M059J (cell line): ENCODE measurements at places on chromosomes 2 and 18. TPM values are rescaled to one million over a fixed set of nuclear protein-coding genes. Genes with fewer than 3 reads are reported as not detected.

PDE6D gene
- total RNA-seq = 61.5 and 67.0 TPM in 2 replicates

- DNase-seq = no peak
Measured at GRCh38 chr2:207933396-207934065, 91.8 kb downstream of the PLEKHM3 start.

CHST10 gene
- 12.3 and 13.7 TPM in 2 replicates for total RNA-seq

UGT1A6 gene
- total RNA-seq = 0.54 TPM in 1 of 2 replicates, not detected in the other

DNA sequence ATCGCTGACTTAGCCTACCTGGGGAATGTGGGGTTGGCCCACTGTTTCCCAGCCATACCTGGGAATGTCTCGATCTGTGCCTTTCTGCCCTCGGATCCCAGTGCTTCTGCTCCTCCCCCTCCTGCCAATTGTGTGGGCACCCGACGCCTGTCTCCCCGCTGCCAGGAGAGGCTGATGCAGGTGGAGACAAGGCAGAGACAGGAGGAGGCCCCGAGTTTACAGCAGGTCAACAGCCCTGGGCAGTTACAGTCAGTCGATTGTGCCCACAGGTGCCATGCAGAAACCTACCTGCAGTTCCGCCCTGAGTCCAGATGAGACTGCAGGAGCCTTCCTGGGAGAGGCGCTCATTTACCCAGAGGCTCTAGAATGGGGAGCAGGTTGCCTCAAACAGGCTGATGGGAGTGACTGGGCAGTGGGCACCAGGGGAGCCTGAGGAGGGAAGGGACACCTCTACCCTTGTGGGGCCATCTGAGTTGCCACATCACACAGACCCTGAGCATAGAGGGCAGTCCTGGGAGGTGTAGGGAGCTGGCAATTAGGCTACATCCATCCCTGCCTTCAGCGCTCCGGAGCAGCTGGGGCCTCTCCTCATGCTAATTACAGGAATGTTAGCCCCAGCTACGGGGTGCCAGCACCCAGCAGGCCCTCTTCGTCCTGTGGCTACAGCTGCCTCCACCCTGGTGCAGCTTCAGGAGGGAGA, 300.1 kb downstream of the NDUFA10 start:
- DNase-seq = no peak

FOXD4L1 gene
- total RNA-seq = 0.07 TPM in 1 of 2 replicates, not detected in the other

GRCh38 chr2:194826241-194826640, 830.8 kb upstream of the SLC39A10 start:
- DNase-seq = peak; percentile 52

- DNase-seq = no peak
Measured at GRCh38 chr2:160165996-160166395, 34.1 kb downstream of the ITGB6 start.

DNA sequence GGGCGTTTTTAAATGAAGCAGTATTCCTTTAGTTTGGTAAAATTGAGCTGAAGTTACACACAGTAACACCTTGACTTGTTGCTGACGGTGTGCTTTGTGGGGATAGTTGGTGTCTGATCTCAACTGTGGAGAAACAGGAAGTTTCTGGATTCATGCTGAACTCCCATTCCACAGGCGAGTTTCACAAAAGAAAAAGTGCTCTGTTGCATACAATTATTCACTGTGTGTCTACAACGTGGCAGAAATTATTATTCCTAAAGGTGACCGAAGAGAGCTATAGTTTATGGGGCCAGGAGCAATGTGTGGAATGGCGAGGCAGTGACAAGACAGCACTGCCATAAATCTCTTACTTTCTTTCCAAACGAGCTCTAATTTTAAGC, 463 bp upstream of the CABYR start:
- no peak for DNase-seq

NR4A2 gene
- 0.20 TPM in 1 of 2 replicates, not detected in the other for total RNA-seq

LDLRAD4 gene
- total RNA-seq = 1.4 and 1.9 TPM in 2 replicates

DNA sequence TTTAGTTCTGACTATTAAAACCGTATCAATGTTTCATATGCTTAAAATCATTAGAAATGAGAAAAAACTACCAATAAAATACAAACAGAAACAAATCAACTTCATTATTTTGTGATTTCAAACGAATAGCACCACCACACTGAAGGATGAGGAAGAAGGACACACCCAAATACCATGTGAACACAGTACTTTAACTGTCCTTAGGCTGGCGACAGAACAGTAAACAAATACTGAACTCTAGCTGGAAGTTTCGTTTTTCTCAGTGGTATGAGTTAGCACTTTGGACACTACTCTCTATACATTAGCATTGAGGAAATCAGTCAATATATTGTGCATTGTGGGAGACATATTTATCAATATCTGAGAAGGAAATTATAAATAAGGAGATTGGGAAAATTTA, 202.4 kb upstream of the AGAP1 start:
- DNase-seq = no peak

GRCh38 chr18:45321520-45321919, 293.8 kb upstream of the SLC14A2 start:
- DNase-seq = no peak

EIF2AK3 gene
- total RNA-seq = 17.8 and 24.3 TPM in 2 replicates

GRCh38 chr2:8586457-8587051, 95.3 kb upstream of the ID2 start:
- no peak for DNase-seq

TXNDC2 gene
- 0.44 and 1.6 TPM in 2 replicates for total RNA-seq

- peak; percentile 24 for DNase-seq
Measured at GRCh38 chr18:26119246-26119645, 14.4 kb upstream of the PSMA8 start.

DNA sequence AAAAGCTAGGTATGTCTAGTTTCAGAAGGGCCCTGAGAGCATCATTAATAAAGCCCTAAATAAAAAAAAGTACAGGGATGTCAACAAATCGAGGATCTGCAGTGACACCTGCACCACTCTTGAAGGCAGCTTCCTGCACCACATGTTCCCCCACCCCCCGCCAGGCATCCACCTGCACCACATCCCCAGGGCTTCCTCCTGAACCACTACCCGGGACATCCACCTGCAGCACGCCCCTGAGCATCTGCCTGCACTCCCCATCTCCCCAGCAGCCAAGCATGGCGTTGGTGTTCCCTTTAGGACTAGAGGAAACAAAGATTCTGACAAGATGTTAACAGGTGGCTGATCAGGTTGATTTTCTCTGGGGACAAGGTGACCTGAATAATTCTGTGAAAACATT, 55.2 kb downstream of the DLGAP1 start:
- no peak for DNase-seq

GRCh38 chr2:4029081-4029480, 325.7 kb downstream of the DCDC2C start:
- no peak for DNase-seq

DNA sequence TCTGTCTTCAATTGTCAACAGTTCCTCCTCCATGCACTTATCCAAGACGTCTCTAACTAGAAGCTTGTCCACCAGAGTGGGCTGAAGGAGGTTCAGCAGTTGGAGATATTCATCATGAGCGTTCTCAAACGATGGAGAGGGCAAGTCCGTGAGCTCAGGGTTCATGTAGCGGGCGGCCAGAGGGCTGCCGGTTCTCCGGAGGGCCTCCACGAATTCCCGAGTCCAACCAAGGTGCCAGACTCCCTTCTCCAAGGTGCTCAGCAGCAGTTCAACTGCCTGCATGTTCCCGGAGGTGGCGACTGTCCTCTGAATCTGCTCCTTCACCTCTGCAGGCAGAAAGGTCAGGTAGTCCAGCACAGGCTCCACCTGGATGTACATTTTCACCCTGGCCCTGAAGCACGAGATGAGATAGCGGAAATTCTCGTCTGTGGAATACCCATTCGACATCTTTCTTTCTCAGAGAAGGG, 590 bp downstream of the IFIH1 start:
- peak; percentile 56 for DNase-seq

- peak; percentile 38 for DNase-seq
Measured at GRCh38 chr2:65663831-65664407, 231.5 kb upstream of the SPRED2 start.
